ENCODE measurements at places on chromosomes 12 and 14. TPM values are rescaled to one million over a fixed set of nuclear protein-coding genes. Genes with fewer than 3 reads are reported as not detected.

ISCA2 gene
- 15.3 TPM for total RNA-seq

DNA sequence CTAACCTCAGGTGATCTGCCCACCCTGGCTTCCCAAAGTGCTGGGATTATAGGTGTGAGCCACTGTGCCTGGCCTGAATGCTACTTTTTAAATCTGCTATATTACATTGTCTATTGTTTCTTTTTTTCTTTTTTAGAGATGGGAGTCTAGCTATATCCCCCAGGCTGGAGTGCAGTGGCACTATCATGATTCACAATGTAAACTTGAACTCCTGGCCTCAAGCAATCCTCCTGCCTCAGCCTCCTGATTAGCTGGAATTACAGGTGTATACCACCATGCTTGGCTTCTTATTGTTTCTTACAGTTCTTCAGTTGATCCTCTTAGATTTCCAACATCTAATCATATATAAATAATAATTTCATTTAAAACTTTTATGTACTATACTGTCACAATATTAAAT, 15.3 kb upstream of the WDR20 start:
- H3K4me3 ChIP-seq: no peak overlapping the region
- no peak overlapping the region for H3K27ac ChIP-seq
- DNase-seq: no peak
- H3K36me3 ChIP-seq: no peaks in the 10 kb centered on the region

EML5 gene
- total RNA-seq: 0.68 TPM

DNA sequence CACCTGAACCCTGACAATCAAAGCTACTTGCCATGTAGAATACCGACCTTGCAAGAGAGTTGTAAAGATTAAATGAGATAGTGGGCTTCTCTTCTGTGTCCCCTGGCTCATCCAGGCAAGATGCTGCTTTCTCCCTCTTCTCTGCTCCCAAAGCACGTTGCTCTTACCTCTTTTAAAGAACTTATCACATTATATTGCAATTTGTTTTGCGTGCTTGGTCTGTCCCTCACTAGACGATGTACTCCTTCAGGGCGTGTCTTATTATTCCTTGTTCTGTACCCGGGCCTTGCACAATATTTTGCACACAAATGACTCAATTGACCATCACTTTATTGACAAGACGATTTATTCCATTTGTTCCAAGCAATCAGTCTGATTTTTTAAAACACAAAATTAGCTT, 3.3 kb downstream of the DCN start:
- H3K4me3 ChIP-seq: no peak overlapping the region
- H3K27me3 ChIP-seq: no peaks in the 10 kb centered on the region
- no peaks in the 10 kb centered on the region for H3K36me3 ChIP-seq
- H3K4me1 ChIP-seq: no peaks in the 10 kb centered on the region

CLEC1B gene
- 0.50 TPM for total RNA-seq

KCNMB4 gene
- not detected for total RNA-seq

DNA sequence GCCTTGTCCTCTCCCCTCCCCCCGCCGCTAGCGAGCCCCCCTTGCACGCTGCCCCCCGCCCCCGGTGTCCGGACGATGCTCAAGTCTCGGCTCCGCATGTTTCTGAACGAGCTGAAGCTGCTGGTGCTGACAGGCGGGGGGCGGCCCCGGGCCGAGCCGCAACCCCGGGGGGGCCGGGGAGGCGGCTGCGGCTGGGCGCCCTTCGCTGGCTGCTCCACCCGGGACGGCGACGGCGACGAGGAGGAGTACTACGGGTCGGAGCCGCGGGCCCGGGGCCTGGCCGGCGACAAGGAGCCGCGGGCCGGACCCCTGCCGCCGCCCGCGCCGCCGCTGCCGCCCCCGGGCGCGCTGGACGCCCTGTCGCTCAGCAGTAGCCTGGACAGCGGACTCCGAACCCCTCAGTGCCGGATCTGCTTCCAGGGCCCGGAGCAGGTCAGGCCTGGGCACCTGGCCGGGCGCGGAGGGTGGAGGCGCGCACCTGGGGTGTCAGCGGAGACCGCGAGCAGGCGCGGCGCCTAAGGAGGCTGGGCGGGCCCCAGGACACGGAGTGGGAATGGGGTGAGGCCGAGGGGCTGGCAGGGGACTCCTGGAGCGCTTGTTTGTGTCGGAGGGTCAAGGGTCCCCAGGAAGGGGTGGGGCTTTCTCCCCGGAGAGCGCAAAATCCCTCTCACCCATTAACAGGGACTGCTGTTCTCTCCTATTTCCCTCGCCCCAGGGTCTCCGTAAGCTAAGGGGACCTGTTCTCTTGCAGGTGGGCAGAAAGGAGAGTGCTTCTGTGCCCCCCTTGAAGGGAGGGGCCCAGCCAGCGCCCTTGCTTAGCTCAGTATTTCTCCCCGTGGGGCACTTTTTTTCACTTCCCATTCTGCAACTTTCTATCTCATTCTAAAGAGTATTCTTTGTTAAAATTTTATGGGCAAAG, 810 bp downstream of the MARCHF9 start:
- peak overlapping the region; percentile 50 for H3K4me3 ChIP-seq
- no peaks in the 10 kb centered on the region for H3K27me3 ChIP-seq
- peak overlapping the region; percentile 62 for H3K27ac ChIP-seq
- peak; percentile 46 for DNase-seq

INSM2 gene
- not detected for total RNA-seq

DNA sequence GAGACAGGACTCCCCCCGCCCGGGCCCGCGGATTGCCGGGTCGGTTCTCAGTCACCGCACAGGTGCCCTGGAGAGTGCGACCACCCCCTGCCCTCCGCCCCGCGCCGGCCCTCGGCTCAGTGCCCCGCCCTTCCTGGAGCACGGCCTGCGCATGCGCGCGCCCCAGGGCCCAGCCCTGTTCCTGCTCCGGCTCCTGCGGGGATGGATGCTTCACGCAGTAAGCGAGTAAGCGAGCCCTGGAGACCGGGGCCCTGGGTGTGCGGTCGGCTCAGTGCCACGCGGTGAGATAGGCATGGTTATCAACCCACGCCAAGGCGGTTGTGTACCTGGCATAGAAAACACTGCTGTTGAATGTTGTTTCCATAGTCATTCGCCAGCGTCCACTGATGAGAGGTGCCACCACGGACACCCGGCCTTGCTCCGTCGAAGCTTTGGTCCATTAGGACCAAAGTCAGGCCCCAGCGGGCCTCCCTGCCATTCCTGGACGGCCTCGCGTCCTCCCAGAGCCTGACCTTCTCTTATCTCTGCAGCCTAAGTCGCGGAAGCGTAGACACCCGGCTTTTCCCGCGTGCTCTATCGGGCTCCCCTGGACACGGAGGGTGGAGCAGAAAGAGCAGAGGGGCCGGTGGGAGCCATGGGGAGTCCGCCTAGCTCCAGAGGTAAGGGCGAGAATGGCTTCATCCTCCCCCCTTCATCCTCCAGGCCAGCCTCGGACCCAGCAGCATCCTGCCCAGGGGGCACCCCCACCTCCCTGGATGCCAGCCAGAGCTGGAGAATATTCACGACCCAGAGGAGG, 90.6 kb downstream of the PAPOLA start:
- peaks cover 11% of the 10 kb centered on the region for H3K4me1 ChIP-seq
- DNase-seq: peak; percentile 22
- H3K27ac ChIP-seq: no peak overlapping the region
- H3K27me3 ChIP-seq: peaks cover 3% of the 10 kb centered on the region
- no peaks in the 10 kb centered on the region for H3K36me3 ChIP-seq

RHEBL1 gene
- 6.3 TPM for total RNA-seq

GRCh38 chr12:13028825-13029570, 15.2 kb upstream of the FAM234B start:
- DNase-seq: no peak
- no peaks in the 10 kb centered on the region for H3K4me1 ChIP-seq
- no peaks in the 10 kb centered on the region for H3K27me3 ChIP-seq
- H3K36me3 ChIP-seq: no peaks in the 10 kb centered on the region
- no peak overlapping the region for H3K27ac ChIP-seq

SIX1 gene
- not detected for total RNA-seq

TPH2 gene
- not detected for total RNA-seq

BMP4 gene
- 0.45 TPM for total RNA-seq

CBX5 gene
- total RNA-seq: 30.8 TPM

- peak overlapping the region; percentile 96 for H3K4me3 ChIP-seq
- DNase-seq: no peak
- H3K36me3 ChIP-seq: peaks cover 36% of the 10 kb centered on the region
- peak overlapping the region; percentile 49 for H3K27ac ChIP-seq
- H3K4me1 ChIP-seq: peaks cover 54% of the 10 kb centered on the region
- H3K27me3 ChIP-seq: no peaks in the 10 kb centered on the region
These were observed 2.2 kb downstream of the ZFP36L1 start for GRCh38 chr14:68790644-68791077.

DNA sequence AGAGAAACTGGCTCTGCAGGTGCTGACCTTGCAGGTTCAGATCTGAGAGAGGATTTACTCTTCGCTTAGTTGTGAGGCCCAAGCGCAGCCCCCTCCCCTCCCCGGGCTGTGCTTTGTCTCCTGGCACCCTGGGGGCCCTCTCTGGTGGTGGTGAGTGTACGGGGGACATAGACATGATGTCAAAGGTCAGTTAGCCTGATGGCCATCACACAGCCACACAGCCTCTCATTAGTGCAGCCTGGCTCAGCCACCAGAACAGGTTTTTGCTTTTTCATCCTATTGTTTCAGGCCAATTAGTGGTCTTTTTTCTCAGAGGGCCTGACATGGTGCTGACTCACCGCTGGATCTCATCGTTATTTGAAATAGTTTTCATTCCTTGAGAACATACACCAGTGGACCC, 437.9 kb downstream of the AACS start:
- H3K27me3 ChIP-seq: no peaks in the 10 kb centered on the region
- no peak for DNase-seq
- H3K4me1 ChIP-seq: no peaks in the 10 kb centered on the region
- no peak overlapping the region for H3K27ac ChIP-seq
- H3K36me3 ChIP-seq: no peaks in the 10 kb centered on the region

DNA sequence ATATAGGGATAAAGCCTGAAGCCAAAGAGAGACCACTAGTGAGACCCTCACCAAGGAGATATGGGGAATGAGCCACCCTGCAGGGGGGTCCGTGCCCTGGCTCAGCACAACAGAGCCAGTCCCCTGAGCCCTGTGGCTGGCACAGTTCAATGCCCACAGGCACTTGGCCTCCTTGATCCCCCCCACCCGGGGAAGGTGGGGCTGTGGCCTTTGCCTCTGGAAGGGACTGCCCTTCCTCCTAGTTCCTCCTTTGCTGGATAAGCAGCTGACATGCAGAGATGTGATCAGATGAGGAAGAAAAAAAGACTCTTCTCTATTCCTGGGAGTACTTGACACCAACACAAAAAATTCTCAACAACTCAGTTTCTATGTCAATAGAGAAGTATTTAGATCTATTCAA, 19.9 kb downstream of the TTC7B start:
- H3K4me3 ChIP-seq: no peak overlapping the region
- no peak for DNase-seq
- no peak overlapping the region for H3K27ac ChIP-seq

C12orf54 gene
- total RNA-seq: not detected

GRCh38 chr12:128055567-128055966, 211.4 kb upstream of the TMEM132C start:
- H3K27ac ChIP-seq: no peak overlapping the region
- H3K27me3 ChIP-seq: no peaks in the 10 kb centered on the region
- no peak for DNase-seq
- no peaks in the 10 kb centered on the region for H3K36me3 ChIP-seq

DNA sequence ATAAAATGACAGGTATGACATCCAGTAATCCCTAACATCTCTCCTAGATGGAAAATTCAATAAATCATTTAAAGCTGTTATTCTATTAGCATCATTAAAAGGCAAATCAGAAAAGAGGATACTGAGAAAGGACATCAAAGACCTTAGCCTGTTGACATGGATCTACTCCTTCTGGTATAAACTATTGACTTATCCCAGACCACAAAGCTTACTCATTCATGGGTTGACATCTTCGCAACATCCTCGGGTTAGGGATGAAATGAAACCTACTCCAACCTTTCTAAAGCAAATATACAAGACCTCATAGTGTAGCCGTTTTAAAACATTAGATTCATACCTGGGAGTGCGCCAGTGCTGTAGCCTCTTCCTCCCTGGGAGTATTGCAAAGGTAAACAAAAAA, 191.5 kb upstream of the BTG1 start:
- no peak overlapping the region for H3K4me3 ChIP-seq
- H3K4me1 ChIP-seq: peaks cover 16% of the 10 kb centered on the region

GRCh38 chr12:12735301-12735700, 18.1 kb downstream of the CDKN1B start:
- H3K4me3 ChIP-seq: no peak overlapping the region
- H3K36me3 ChIP-seq: peaks cover 2% of the 10 kb centered on the region
- H3K27ac ChIP-seq: peak overlapping the region; percentile 92

SCN8A gene
- 0.65 TPM for total RNA-seq

RIC8B gene
- total RNA-seq: 15.5 TPM

GRCh38 chr12:19382111-19382526, 57.2 kb upstream of the AEBP2 start:
- no peaks in the 10 kb centered on the region for H3K4me1 ChIP-seq
- H3K36me3 ChIP-seq: no peaks in the 10 kb centered on the region
- H3K27ac ChIP-seq: no peak overlapping the region
- H3K4me3 ChIP-seq: no peak overlapping the region

GARIN6 gene
- not detected for total RNA-seq

TAS2R7 gene
- total RNA-seq: not detected

DNA sequence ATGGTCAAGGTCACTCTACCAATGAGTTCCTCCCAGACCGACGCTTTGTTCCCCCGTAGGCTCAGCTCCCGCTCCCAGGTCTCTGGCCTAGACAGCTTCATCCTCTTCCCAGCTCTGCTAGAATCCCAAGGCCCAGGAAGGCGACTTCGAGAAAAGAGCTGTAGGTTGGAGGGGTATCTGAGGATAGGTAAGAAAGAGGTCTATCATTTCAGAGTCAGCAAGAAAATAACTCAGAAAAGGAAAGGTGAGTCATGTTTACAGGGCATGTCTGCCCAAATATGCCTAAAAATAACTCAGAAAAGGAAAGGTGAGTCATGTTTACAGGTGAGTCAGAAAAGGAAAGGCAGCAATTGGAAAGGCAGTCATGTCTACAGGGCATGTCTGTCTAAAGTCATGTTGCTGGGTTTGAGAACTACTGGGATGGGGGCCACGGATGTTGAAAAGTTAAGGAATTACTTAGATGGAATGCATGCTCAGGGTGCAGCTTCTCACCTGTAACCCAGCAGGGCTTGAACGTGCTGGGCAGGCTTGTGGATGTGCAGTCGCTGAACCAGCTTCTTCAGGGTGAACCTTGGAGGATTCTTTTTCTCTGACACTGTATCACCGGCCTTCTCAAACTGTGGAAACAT, 12.2 kb downstream of the TEP1 start:
- no peak overlapping the region for H3K4me3 ChIP-seq
- peaks cover 75% of the 10 kb centered on the region for H3K36me3 ChIP-seq
- DNase-seq: no peak
- no peaks in the 10 kb centered on the region for H3K4me1 ChIP-seq

DNA sequence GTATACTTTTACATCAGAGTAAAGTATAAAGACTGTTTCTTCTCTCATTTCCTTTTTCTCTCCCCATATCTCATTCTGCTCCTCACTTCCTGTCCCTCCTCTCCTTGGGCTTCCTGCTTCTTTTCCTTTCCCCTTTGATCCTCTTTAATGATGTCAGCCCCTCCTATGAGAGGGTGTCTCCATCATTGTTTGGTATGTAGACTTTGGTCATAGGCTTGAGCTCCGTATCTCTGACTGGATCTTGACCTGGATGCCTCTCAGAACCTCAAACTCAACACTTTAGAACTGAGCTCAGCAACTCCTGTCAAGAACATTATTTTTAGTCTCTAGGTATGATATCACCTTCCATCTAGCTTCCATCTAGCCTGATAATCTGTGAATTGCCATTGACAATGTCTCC, 50.3 kb downstream of the AKAP6 start:
- H3K4me1 ChIP-seq: no peaks in the 10 kb centered on the region
- no peak overlapping the region for H3K27ac ChIP-seq
- H3K36me3 ChIP-seq: no peaks in the 10 kb centered on the region
- H3K27me3 ChIP-seq: no peaks in the 10 kb centered on the region

Data from natural killer cell (primary cell).